ENCODE measurements at places on chromosomes 12 and 14.

GRCh38 chr14:35261774-35262173 is 30.4 kb upstream of the PSMA6 start:
- no peak for DNase-seq

- DNase-seq, result no peak
Measured at GRCh38 chr14:104695660-104696000, 6.2 kb downstream of the INF2 start.

GRCh38 chr14:86954623-86955022 is 1038.4 kb downstream of the GALC start:
- DNase-seq, result no peak

GRCh38 chr12:11075642-11076041 is 13.5 kb upstream of the TAS2R46 start:
- DNase-seq, result no peak

- no peak for DNase-seq
Measured at GRCh38 chr12:15801770-15802744, 12.9 kb upstream of the EPS8 start.

DNA sequence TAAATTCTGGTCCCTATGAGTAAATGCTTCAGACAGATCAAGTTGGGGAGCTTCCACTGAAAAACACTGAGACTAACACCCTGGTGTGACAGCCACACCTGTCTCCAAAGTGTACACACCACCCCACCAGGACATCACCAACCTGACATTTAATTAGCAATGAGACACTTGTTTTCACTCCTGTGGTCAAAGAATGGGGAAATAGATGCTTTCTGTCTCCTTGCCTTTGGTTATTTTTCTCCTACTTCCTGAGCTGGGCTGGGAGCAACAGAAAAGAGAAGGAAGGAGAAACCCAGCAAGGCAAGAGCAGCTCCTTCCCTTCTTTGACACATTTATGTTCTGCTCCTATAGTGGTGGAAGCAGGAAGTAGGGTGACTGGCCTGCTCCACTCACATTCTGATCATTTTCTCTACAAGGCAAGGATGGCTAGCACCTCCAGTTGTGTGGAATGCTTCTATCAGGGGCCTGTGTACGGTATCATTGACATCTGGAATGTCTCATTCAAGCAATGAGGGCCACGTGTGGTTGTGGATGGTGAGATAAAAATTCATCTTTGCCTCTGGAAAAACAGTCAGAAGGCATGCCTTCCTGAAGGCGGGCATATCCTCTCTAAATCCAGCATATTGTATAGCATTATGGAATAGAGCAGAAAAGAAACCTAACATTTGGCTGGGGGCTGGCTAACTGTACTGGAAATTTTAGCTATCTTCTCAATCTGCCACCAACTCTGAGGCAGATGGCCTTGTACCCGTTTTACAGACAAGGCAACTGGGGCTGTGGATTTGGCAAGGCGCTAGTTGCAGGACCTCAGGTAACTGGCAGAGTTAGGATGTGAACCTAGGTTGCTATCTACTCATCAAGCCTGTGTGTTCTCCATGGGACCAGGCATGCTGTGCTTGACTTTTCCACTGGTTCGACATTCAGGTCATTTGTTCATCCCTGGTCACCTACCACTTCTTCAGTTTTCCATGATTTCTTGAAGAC is 24.8 kb upstream of the LGALS3 start:
- DNase-seq, result no peak

DNA sequence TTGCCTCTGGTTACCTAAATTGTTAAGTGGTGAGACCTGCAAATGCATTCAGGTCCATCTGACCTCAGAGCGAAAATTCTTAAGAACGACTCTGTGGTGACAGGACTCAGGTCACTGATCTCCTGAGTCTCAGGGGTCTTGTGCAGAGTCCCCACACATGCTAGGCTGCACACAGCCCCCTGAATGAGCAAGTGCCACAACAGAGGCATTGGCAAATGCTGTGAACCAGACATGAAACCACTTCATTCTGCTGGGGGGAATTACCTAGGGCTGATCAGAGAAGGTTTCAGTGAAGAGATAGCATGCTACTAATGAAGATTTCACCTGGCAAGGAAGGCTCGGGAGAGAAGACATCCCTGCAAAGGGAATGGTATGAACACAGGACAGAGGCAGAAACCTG is 281.6 kb downstream of the ITPR2 start:
- no peak for DNase-seq

DNA sequence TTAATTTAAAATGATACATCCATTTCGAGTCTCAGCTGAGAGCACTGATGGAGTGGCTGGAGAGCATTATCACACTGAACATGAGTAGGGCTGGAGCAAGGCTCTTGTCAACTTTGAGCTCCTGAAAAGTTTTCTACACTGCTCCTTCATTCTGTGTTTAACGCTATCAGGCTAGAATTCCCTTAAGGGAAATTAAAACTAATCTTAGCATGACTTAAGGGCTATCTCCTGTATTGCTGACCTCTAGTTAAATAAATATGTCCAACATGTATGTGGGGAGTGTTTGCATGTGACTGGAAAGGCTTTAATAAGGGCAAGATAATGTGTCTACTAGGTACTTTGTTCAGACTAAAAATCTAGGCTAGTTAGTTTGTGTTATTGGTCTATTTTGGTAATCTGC is 116.7 kb upstream of the CAND1 start:
- DNase-seq, result no peak

- no peak for DNase-seq
Measured at GRCh38 chr12:132620899-132621656, 2.5 kb downstream of the P2RX2 start.

DNA sequence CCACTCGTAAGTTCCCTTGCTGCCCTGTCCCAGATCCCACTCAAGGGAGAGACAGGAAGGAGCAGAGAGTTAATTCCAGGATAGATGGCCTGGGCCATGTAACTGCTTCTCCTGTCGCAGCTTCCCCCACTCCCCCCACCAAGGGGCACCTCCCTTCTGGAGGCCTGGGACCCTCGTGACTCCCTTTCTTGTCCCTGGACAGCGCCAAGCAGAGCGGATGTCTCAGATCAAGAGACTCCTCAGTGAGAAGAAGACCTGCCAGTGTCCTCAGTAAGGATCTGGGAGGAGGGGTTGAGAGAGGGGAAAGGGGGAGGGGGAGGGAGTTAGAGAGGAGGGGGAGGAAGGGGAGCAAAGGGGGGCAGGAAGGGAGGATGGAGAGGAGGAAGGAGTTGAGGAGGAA is 3.0 kb upstream of the GPR162 start:
- no peak for DNase-seq

DNA sequence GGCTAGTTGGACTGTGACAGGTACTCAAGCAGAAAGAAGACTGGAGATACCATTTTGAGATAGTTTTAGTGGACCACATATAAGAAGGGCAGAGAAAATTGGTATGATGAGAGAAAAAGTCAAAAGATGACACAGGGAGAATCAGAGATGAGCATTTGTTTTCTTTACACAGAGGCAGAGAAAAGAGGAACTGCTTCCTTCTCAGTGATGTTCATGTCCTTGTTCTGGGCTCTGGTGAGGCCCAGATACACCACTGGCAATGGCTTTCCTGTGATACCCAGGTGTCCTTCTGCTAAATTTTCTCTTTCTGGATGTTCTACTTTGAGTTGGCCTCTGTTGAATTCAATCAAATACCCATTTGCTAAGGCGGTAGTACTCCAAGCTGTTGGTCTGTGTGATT is 1782.7 kb upstream of the SEL1L start:
- DNase-seq, result no peak

All from GM04504 (cell line).